Activated CD4-positive, CD25-positive, alpha-beta regulatory T cell (primary cell): ENCODE measurements at places on chromosomes 4 and X.

DNA sequence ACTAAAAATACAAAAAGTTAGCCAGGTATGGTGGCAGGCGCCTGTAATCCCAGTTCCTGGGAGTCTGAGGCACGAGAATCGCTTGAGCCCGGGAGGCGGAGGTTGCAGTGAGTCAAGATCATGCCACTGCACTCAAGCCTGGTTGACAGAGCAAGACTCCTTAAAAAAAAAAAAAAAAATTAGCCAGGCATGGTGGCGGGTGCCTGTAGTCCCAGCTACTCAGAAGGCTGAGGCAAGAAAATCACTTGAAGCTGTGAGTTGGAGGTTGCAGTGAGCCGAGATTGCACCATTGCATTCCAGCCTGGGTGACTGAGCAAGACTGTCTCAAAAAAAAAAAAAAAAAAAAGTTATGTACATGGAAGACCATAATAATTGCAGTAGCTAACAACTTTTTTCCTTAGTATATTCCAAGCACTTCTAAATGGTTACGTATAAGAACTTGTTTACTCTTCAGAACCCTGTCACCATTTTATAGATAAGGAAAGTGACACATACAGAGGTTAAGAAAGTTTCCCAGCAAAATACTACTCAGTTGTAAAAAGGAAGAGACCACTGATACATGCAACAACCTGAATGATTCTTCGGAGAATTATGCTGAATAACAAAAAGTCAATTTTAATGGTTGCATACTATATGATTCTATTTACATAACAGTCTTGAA is 24.5 kb downstream of the RUFY3 start:
- no peak for DNase-seq

DNA sequence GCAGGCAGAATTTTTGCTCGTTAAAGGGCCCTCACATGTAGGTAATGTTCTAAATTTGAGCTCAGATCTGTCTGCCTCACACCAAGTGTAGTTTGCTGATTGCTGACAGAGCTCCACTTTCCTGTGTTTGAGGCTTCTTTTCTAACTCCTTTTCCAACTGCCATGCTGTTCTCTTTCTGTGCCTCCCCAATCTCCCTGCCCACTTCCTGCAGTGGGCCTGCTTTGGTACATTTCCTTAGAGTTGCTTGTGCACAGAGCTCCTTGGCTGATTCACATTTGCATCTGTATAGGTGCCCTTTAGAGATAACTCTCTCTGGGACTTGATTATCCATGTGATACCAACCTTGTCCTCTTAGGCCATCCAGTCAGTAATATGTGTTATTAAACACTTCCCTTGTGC is 4.5 kb downstream of the MED28 start:
- no peak for DNase-seq

DNA sequence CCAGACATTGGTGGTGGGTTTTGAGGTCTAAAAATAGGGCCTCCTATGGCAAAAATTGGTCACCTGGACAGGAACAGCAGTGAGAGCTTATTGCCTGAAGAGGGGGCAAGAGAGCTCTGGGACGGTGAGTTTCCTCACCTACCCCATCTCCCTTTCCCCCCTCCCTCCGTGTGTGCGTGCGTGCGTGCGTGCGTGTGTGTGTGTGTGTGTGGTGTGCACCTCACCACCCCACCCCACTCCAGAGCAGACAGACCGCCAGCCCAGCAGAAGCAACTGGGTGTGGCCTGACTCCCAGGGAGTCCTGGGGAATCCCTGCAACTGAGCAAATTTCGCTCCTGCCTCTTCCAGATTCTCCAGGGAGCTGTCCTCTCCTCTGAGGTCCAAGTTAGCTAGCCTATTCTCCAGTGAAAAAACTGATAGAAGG is 44.7 kb downstream of the PRPS1 start:
- peak; percentile 15 for DNase-seq

DNA sequence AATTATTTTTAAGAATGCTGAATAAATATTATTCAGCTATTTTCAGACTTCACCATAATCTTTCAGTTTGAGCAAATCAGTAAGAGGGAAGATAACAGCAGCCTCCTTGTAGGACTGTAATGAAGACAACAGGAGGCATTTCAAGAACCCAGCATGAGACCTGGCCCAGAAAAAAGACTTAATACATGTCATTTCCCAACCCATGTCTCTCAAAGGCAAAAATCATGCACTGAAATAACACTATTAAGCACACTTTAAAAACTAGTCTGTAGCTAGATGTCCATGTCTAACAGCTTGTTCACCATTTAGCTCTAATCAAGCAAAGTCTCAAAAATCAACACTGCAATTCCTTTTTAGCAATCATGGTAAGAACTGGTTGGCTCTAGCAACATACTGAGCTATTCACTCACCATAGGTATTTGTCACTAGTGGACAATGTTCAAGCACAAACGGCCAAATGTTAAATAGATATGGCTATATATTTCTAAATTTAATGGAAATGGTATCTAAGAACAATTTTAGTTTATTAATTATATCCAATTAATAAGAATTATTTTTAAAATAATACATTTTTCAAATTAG is 109.9 kb downstream of the WDFY3 start:
- DNase-seq = no peak

DNA sequence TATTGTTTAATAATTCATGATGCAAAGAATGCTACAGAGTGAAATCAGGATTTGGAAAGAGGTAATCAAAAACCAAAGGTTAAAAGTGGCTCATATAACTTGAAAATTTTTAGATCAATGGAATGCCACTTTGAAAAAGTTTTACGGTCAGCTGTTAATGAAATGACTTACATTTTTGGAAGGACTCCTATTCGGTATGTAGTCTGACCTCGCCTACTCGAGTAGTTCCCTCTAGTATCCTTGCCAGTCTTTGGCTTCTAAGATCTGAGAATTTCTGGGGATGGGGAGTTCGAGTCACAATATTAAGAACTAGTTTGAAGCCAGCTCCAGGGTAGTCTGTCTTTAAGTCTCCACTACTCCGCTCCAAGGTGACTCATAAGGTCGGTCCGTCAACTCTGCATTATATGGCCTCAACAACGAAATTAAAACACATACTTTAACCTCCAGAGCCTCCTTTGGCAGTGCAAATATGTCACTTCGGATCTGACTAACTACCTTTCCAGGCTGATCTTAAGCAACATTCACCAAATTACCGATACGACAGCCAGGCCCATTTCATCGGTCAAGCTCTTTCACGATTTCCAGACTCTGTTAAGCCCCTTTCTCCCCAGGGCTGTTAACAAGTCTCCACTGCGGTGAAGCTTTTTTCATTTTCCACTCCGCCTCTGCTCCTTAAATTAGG is 733 bp upstream of the NAA15 start:
- no peak for DNase-seq
